ENCODE measurements at places on chromosomes 13 and 19.

- DNase-seq = no peak
Observed at GRCh38 chr19:10761443-10762250, 43.8 kb downstream of the DNM2 start.

DNA sequence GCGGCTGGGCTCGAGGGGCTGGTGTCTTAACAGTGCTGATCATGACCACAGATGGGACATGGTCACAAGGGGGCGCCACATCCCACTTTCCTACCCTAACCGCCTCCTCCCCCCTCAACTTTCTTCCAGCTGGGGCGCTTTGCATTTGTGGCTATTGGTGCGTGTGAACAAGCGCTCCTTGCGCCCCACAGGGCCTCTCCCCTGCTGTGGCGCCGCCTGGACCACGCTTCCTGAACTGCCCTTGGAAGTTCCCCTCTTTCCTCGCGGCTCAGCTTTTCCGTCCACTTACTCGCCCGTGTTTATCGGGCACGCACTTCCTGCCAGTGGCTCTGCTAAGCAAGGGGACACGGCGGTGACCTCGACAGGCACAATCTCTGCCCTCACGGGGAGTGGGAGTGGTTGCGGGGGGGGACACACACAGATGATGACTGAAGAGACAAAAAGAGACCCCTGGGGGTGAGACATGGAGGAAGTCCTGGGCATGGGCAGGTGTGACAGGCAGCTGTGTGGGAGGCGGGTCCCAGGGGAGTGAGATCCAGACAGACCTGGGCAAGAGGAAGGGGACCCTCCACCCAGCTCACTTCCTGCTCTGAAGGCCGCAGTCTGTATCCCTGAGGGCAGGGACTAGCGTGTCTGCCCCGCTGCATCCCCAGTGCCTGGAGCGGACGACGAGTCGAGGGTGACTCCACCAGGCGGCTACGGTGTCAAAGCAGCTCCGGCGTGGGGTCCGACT, 40.3 kb downstream of the ZNF787 start:
- DNase-seq = peak; percentile 85

GRCh38 chr13:59463023-59463422, 700.7 kb downstream of the DIAPH3 start:
- DNase-seq = no peak

- DNase-seq = peak; percentile 95
Observed at GRCh38 chr19:35462476-35462953, 14.5 kb downstream of the FFAR2 start.

DNA sequence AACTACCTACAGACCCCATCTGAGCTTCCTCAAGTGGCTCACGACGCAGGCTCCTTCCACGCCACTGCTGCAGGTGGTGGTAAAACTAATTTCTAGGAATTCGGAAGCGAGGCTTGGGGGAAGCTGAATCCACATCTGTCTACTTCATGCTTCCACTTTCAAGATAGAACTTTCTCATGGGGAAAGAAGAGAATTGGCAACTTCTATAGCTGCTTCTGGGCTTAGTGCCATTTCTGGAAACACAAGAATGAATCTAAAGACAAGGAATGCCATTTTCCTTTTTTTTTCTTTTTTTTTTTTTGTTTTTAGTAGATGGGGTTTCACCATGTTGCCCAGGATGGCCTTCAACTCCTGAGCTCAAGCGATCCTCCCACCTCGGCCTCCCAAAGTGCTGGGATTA, 2.8 kb upstream of the NLRP12 start:
- DNase-seq = no peak

DNA sequence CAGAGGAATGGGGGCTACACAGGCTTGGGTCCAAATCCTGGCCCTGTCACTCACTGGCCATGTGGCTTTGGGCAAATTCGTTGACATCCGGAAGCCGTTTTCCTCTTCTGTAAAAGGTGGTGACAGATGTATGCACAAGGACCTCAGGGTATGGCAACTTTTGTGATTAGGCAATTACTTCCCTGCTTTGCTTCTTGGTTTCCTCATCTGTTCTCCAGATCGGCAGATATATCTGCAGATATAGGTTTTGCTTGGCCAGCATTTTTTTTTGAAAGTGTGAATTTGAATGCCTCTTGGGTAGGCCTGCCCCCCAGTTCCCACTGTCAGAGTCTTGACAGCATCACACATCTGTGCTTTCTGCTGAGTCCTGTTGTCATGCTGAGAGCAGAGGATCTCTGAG, 17.7 kb downstream of the TMEM272 start:
- DNase-seq = no peak

- DNase-seq = no peak
Observed at GRCh38 chr13:39874331-39875053, 219.0 kb downstream of the COG6 start.

- no peak for DNase-seq
Observed at GRCh38 chr13:74035896-74036295, 98.3 kb downstream of the KLF12 start.

GRCh38 chr13:96968027-96968426, 26.2 kb downstream of the OXGR1 start:
- no peak for DNase-seq

DNA sequence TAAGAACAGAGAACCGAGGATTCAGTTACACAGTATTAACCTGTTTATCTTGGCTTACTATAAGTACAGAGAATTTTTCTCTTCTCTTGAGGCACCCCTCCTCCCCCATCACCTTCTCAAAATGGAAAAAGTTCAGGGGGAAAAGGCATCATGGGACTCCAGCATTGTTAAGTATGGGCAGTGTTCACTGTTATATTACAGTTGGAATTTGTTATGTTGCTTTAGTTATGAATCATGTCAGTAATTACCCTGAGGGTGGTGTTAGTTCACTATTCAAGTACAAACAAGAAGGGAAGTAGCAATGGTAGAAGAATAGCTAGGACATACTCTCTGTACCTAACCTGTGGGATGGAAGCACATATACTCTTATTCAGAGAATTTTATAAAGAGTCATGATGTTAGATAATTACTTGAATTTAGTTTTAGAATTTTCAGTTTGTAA, 12.0 kb downstream of the LPAR6 start:
- peak; percentile 62 for DNase-seq

- no peak for DNase-seq
Observed at GRCh38 chr13:57813651-57814050, 182.1 kb downstream of the PCDH17 start.

DNA sequence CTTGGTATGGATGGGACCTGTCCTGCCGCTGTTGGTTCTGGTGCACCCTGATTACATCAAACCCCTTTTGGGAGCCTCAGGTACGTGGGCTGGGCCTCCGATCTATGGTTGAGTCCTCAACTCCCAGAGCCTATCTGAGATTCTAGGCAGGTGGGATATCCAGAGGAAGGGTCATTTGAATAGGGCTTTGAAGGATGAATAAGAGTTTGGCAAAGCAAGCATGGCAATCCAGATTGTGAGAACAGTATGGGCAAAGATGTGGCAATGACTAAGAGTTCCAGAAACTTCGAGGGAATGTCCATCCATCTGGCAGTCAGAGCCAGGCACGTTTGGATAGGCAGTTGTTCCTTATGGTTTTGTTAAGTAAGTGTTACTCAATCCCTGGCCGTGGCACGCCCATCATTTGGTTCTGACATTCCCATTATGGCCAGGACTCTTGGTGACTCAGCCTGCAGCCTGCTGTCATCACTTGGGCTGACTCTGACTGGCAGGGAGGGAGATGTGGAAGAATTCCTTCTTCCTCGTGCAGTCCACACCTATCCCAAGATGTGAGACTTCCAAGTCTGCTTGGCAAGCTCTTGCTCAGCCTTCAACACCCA, 21.5 kb downstream of the CYP4F22 start:
- peak; percentile 43 for DNase-seq

GRCh38 chr19:16025108-16026101, 50.9 kb upstream of the TPM4 start:
- DNase-seq = peak; percentile 74

GRCh38 chr13:23899555-23899954, 2.3 kb upstream of the C1QTNF9B start:
- peak; percentile 49 for DNase-seq

DNA sequence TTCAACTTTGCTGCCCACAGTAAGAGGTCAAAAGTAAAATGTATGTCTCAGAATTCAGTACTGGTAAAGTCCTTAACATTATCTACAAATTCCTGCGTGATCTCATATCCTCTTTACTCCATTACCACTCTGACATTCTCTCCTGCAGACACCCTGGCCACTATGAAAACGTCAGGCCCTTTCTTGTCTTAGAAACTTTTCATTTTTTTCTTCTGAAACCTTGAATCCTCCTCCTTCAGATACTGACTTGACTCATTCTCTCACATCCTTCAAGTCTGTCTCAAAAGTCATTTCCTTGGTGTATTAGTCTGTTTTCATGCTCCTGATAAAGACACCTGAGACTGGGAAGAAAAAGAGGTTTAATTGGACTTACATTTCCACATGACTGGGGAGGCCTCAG, 262.3 kb downstream of the POU4F1 start:
- no peak for DNase-seq

DNA sequence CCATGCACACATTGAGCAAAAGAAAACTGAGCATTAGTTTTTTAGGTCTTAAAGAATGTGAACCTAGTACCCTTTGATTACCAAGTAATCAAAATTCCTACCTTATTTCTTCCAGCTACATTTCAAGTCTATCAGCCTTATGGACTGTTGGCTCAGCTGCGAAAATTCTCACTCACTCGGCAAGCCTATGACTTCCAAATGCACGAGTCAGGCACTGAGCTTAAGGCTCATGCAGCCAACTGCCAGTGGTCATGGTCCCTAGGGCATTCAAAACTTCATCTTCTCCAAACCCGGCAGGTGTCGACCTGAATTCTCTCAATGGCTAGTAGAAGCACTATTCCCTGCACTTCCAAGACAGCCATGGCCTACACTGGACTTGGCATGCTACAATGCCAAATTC, 41.2 kb downstream of the RUBCNL start:
- DNase-seq = no peak

DNA sequence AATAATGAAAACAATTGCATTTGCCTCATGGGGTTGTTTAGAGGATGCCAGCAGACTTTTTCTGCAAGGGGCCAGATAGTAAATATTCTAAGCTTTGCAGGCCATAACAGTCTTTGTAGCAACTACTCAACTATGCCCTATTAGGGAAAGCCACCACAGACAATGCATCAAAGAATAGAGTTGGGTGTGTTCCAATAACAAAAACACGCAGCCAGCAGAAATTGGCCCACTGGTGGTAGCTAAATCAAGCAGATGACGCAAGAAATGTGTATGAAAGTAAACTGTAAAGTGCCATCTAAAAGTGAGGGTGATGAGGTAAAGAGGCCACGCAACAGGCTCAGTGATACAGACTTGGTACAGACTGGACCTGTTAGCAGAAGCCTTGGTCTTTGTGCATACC, 75.2 kb upstream of the SIAH3 start:
- DNase-seq = no peak

DNA sequence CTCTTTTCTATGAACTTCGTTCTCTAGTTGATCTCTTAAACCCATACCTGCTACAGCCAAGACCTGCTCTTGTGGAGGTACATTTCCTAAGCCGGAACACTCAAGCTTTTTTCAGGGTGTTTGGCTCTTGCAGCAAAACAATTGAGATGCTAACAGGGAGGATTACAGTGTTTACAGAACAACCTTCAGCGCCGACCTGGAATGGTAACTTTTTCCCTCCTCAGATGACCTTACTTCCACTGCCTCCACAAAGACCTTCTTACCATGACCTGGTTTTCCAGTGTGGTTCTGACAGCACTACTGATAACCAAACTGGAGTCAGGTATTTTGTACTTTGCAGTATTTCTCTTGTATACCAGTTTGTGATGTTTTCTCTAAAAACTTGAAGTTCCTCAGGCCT, 506 bp downstream of the KCNRG start:
- DNase-seq = no peak

- DNase-seq = peak; percentile 95
Observed at GRCh38 chr19:11639602-11640471, 42.6 kb downstream of the ZNF627 start.

- no peak for DNase-seq
Observed at GRCh38 chr13:24460256-24460655, 52.3 kb downstream of the PARP4 start.

- DNase-seq = peak; percentile 97
Observed at GRCh38 chr19:54248016-54248601, 5.5 kb upstream of the LILRA6 start.

GRCh38 chr19:52566121-52566520, 4.0 kb upstream of the ZNF701 start:
- no peak for DNase-seq

DNA sequence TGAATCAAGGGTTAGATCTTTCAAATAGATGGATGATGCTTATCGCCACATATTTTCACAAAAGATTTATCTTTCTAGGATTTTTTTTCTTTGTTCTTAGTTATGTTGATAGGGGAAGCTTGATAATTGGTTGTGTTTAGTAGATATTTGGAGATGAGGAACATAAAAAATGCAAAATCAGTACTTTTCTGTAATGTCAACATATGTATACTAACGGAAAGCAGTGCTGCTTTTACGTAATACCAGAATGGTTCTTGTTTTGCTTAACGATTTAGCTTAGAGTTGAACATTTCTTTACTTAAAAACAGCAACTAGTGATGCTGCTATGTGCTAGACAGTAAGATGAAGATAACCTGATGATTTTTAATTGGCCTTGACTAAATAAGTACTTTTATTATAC, 3.0 kb downstream of the ZMYM2 start:
- peak; percentile 48 for DNase-seq

DNA sequence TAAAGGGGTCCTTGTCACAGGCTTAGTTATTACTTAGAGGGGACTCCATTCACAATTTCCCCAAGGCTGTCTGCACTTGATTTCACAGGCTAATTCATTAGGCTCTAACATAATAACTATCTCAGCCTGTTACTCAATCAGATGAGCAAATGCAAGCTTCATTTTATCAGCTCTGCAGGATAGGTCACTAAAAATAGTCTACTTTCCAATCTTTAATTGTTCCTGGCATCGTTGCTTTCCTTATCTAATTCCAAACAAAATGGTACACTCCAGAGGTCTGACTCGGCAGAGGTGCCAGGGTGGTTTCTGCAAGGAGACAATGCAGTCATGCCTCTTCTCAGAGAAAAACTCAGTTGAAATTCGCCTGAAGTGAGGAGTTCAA, 69.7 kb upstream of the SLC15A1 start:
- no peak for DNase-seq

DNA sequence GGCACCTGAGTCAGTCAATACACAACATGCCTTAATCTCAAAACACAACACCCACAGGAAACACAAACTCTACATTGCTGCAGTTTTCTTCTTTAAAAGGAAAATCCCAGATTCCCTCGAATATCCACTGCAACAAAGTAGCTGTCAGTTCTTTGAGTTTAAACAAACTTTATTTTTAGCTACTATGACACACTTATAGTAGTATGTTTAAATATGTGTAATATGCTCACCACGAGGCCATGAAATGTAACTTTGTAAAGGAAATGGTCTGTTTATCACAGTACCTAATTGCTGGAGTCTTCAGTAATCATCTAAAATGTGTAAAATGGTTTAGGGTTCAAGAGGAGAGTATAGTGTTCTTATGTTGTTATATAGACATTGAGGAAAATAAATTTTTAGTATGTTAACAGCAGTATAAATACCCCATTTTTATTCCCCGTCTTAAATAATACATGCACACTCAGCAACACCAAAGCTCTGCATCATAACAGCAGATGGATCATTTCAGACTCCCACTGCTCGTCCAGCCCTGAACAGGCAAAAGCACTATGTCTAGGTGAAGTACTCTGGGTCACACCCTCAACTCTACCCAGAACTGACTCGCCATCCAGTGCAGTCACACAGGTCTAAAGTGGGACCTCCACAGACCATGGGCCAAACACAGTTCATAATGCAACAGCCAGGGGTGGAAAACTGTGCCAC, 20.6 kb downstream of the TUBGCP3 start:
- no peak for DNase-seq

GRCh38 chr13:80050252-80050651, 290.7 kb downstream of the SPRY2 start:
- no peak for DNase-seq

GRCh38 chr19:35578707-35579106, 7.3 kb upstream of the PMIS2 start:
- DNase-seq = no peak

GRCh38 chr13:67742478-67742877, 512.3 kb upstream of the PCDH9 start:
- DNase-seq = no peak

All from suppressor macrophage treated with lipopolysaccharide for 1 hour (primary cell).